ENCODE measurements at places on chromosomes 11 and 22.

- no peak overlapping the region for H3K27ac ChIP-seq
- H3K36me3 ChIP-seq: no peaks in the 10 kb centered on the region
- H3K4me3 ChIP-seq: no peak overlapping the region
- DNase-seq: no peak
Observed at GRCh38 chr11:81033779-81034540, 1593.1 kb upstream of the TENM4 start.

DNA sequence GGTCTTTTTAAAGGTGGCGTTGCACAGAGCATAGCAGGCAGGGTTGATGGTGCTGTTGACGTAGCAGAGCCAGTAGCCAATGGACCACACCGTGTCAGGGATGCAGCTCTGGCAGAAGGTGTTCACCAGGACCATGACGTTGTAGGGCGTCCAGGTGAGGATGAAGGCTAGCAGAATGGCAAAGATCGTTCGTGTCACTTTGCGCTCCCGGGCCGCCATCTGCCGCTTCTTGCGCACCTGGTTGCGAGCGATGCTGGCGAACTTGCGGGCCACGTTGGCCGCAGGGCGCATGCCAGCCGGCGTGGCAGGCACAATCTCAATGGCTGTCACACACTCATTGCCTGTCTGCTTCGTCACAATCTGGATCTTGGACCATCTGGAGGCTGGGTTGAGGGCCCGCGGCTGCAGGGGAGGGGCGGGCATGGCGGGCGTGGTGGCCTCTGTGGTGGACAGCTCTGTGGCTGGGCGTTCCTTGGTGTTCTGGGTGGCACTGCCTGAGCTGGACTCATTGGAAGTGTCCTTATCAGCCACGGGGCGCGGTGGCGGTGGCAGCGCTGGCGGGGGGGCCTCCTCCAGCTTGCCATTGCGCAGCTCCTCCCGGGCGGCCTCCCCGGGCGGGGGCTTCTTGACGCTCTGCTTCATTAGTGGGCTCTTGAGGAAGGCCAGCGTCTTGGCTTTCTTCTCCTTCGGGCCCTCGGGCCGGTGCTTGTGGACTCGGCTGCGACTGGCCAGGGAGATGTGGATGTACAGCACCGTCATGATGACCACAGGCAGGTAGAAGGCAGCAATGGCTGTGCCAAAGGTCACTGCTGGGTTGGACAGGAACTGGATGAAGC is 3.9 kb downstream of the MDK start:
- no peak overlapping the region for H3K4me3 ChIP-seq
- H3K27me3 ChIP-seq: peaks cover 9% of the 10 kb centered on the region
- H3K4me1 ChIP-seq: peaks cover 50% of the 10 kb centered on the region
- DNase-seq: no peak
- no peaks in the 10 kb centered on the region for H3K36me3 ChIP-seq
- no peak overlapping the region for H3K27ac ChIP-seq

GRCh38 chr11:118916842-118917388 is 8.8 kb downstream of the BCL9L start:
- H3K27ac ChIP-seq: peak overlapping the region; percentile 100
- H3K4me1 ChIP-seq: peaks cover 100% of the 10 kb centered on the region
- H3K4me3 ChIP-seq: no peak overlapping the region
- no peak for DNase-seq
- H3K36me3 ChIP-seq: no peaks in the 10 kb centered on the region

DNA sequence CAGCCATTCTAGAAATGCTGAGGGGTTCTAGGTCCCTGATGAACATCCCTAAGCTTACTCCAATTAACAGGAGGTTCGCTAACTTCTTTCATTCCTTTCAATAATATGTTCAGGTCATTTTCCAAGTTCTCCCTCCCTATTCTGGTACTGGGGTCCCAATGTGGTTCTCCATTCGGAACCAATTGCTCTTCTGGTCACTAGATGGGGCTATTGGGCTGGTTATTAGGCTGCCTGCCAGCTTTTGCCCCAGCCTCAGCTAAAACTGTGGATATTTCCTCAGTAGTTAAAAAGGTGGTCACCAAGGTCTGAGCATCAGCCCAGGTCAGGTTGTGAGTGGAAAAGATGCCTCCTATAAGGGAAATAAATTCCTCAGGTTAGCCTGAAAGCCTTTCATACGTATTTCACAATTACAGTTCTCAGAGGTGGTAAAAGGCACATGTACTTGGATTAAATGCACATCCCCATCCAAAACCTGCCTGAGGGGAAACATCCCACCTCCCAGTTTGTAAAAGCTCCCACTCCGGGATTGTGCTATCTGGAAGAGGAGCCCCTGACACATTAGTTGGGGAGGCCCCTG is 161.1 kb upstream of the CCDC179 start:
- no peak overlapping the region for H3K4me3 ChIP-seq
- no peaks in the 10 kb centered on the region for H3K4me1 ChIP-seq
- no peaks in the 10 kb centered on the region for H3K36me3 ChIP-seq
- no peak overlapping the region for H3K27ac ChIP-seq
- H3K27me3 ChIP-seq: no peaks in the 10 kb centered on the region
- no peak for DNase-seq

GRCh38 chr11:34987617-34988016 is 71.2 kb downstream of the PDHX start:
- DNase-seq: no peak
- H3K4me1 ChIP-seq: no peaks in the 10 kb centered on the region
- no peak overlapping the region for H3K27ac ChIP-seq
- H3K4me3 ChIP-seq: no peak overlapping the region
- H3K27me3 ChIP-seq: no peaks in the 10 kb centered on the region

GRCh38 chr11:120339394-120339890 is 3.2 kb downstream of the ARHGEF12 start:
- no peaks in the 10 kb centered on the region for H3K36me3 ChIP-seq
- H3K4me3 ChIP-seq: peak overlapping the region; percentile 93
- no peak for DNase-seq
- H3K27me3 ChIP-seq: no peaks in the 10 kb centered on the region

DNA sequence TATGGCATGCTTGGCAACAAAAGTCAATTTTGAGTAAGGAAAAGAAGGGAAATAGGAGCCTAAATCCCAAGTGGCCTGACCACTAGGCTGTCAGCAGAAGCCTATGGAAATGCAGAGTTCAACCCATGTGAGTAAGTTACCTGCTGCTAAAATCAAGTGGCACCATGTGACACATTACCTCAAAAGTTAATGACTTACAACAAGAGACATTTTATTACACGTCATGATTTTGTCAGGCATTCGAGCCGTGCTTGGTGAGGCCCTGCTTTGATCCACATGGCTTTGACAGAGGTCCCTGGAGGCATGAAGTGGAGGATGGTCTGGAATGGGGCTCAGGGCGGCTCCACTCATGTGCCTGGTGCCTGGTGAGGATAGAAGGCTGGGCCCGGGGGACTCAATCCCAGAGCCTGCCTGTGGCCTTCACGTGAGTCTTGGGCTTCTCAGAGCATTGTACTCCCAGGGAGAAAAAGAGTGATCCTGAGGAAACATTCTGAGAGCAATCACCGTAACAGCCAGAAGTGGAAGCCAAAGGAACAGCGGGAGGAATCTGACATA is 339.1 kb upstream of the B3GAT1 start:
- H3K27me3 ChIP-seq: no peaks in the 10 kb centered on the region
- H3K4me1 ChIP-seq: no peaks in the 10 kb centered on the region
- no peak for DNase-seq
- no peaks in the 10 kb centered on the region for H3K36me3 ChIP-seq

- DNase-seq: no peak
- H3K4me1 ChIP-seq: no peaks in the 10 kb centered on the region
- H3K27ac ChIP-seq: no peak overlapping the region
- no peaks in the 10 kb centered on the region for H3K27me3 ChIP-seq
- H3K36me3 ChIP-seq: no peaks in the 10 kb centered on the region
Observed at GRCh38 chr22:47084226-47084625, 321.8 kb downstream of the TBC1D22A start.

DNA sequence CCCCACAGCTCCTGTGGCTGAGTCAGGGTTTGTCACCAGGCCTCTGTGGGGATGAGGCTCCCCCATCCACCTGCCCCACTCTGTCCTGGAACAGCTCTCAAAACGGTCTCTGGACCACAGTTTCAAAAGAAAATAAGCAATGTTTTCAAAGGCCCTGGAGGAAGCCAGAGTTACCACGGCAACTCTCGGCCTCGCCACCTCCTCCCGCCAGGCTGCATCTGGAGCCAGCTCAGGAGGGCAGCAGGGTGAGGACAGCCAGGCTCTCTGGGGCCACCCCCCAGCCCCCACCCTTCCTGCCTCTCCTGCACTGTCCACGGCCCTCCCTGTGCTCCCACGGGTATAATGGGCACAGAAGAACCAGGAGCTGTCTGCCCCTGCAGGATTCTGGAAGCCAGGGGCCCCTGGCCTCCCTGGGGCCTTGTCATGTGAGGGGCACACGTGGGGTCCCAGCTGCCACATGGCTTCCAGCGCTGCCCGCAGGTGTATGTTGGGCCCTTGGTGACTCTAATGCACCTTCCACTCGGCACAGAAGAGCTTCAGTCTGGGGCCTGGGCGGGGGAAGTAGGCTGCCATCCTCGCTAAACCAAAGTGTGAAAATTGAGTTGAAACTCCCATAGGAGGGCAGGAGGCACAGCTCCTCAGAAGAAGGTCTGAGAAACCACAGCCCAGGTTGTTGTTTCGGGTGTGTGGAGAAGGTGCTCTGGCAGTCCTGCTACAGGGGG is 10.3 kb downstream of the CD81 start:
- no peak for DNase-seq
- no peaks in the 10 kb centered on the region for H3K27me3 ChIP-seq
- peak overlapping the region; percentile 97 for H3K27ac ChIP-seq
- no peak overlapping the region for H3K4me3 ChIP-seq
- peaks cover 14% of the 10 kb centered on the region for H3K36me3 ChIP-seq

- peaks cover 23% of the 10 kb centered on the region for H3K4me1 ChIP-seq
- H3K36me3 ChIP-seq: peaks cover 9% of the 10 kb centered on the region
- no peak for DNase-seq
- H3K27ac ChIP-seq: peak overlapping the region; percentile 84
- H3K27me3 ChIP-seq: no peaks in the 10 kb centered on the region
Observed at GRCh38 chr11:8732748-8733241, 50.2 kb downstream of the RPL27A start.

- H3K4me1 ChIP-seq: no peaks in the 10 kb centered on the region
- H3K27me3 ChIP-seq: peaks cover 48% of the 10 kb centered on the region
- no peak for DNase-seq
- no peak overlapping the region for H3K27ac ChIP-seq
Observed at GRCh38 chr11:45386972-45387371, 100.8 kb upstream of the SYT13 start.

DNA sequence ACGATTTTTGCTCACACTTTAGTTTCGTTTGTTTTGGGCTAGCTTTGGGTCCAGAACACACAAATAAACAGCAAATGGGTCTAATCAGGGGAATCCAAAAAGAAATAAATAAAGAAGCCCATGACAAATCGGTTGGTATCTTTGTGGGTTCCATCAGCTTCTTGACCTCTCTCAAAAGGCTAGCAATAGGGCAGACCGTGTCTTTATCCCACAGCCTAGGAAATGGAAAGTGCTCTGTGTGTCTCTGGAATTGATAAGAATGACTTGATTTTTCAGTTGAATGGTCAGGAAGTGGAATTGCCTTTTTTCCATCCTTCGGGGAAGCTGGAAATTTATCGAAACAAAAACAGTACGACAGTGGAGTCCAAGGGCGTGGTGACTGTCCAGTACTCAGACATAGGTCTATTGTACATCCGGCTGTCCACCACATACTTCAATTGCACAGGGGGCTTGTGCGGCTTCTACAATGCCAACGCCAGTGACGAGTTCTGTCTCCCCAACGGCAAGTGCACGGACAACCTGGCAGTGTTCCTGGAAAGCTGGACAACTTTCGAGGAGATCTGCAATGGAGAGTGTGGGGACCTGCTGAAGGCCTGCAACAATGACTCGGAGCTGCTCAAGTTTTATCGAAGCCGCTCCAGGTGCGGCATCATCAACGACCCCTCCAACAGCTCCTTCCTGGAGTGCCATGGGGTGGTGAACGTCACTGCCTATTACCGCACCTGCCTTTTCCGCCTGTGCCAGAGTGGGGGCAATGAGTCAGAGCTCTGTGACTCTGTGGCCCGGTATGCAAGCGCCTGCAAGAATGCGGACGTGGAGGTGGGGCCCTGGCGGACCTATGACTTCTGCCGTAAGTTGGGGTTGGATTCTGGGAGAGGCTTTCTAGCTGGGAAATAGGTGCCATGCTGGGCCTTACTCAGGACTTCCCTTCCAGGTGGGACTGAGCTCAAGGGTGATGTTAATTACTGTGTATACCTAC is 28.6 kb downstream of the TECTA start:
- no peak overlapping the region for H3K27ac ChIP-seq
- H3K4me1 ChIP-seq: no peaks in the 10 kb centered on the region
- no peaks in the 10 kb centered on the region for H3K36me3 ChIP-seq
- no peaks in the 10 kb centered on the region for H3K27me3 ChIP-seq
- no peak overlapping the region for H3K4me3 ChIP-seq

- H3K36me3 ChIP-seq: no peaks in the 10 kb centered on the region
- DNase-seq: no peak
- H3K27ac ChIP-seq: peak overlapping the region; percentile 1
- H3K27me3 ChIP-seq: no peaks in the 10 kb centered on the region
- peaks cover 27% of the 10 kb centered on the region for H3K4me1 ChIP-seq
Observed at GRCh38 chr11:126384449-126385070, 29.1 kb downstream of the ST3GAL4 start.

- H3K27me3 ChIP-seq: no peaks in the 10 kb centered on the region
- H3K27ac ChIP-seq: no peak overlapping the region
- H3K4me3 ChIP-seq: no peak overlapping the region
- H3K36me3 ChIP-seq: no peaks in the 10 kb centered on the region
- no peak for DNase-seq
Observed at GRCh38 chr11:36443661-36444060, 66.4 kb downstream of the TRAF6 start.

DNA sequence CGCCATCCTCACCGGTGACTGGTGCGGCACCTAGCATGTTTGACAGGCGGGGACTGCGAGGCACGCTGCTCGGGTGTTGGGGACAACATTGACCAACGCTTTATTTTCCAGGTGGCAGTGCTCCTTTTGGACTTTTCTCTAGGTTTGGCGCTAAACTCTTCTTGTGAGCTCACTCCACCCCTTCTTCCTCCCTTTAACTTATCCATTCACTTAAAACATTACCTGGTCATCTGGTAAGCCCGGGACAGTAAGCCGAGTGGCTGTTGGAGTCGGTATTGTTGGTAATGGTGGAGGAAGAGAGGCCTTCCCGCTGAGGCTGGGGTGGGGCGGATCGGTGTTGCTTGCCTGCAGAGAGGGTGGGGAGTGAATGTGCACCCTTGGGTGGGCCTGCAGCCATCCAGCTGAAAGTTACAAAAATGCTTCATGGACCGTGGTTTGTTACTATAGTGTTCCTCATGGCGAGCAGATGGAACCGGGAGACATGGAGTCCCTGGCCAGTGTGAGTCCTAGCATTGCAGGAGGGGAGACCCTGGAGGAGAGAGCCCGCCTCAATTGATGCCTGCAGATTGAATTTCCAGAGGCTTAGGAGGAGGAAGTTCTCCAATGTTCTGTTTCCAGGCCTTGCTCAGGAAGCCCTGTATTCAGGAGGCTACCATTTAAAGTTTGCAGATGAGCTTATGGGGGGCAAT is 1.1 kb downstream of the NEAT1 start:
- H3K27me3 ChIP-seq: no peaks in the 10 kb centered on the region
- peak overlapping the region; percentile 69 for H3K4me3 ChIP-seq
- H3K36me3 ChIP-seq: peaks cover 46% of the 10 kb centered on the region
- peak overlapping the region; percentile 100 for H3K27ac ChIP-seq

- no peak for DNase-seq
- no peaks in the 10 kb centered on the region for H3K27me3 ChIP-seq
- H3K36me3 ChIP-seq: no peaks in the 10 kb centered on the region
- H3K27ac ChIP-seq: no peak overlapping the region
- no peak overlapping the region for H3K4me3 ChIP-seq
Observed at GRCh38 chr11:16896729-16897469, 117.3 kb downstream of the PLEKHA7 start.
